ENCODE measurements at places on chromosomes 1 and 21.

GRCh38 chr1:6185635-6186382 is 5.7 kb upstream of the CHD5 start:
- DNase-seq: no peak

DNA sequence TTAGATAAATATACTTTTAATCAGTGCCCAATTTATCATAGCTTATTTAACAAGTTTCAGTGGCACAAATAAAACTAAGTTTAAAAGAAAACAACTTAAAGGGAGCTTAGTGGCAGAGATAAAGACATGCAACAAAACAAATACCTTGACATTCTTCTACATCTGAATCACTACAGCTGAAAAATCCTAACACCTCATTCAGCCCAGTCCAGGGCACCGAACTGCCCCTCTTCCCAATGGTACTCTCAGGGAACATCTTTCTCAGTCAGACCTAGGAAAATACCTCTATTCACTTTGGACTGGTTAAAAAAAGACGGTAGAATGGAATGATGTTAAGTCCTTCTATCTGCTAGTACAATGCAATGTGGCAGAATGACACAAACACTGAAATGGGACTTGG is 8.3 kb downstream of the OTUD7B start:
- DNase-seq: no peak

DNA sequence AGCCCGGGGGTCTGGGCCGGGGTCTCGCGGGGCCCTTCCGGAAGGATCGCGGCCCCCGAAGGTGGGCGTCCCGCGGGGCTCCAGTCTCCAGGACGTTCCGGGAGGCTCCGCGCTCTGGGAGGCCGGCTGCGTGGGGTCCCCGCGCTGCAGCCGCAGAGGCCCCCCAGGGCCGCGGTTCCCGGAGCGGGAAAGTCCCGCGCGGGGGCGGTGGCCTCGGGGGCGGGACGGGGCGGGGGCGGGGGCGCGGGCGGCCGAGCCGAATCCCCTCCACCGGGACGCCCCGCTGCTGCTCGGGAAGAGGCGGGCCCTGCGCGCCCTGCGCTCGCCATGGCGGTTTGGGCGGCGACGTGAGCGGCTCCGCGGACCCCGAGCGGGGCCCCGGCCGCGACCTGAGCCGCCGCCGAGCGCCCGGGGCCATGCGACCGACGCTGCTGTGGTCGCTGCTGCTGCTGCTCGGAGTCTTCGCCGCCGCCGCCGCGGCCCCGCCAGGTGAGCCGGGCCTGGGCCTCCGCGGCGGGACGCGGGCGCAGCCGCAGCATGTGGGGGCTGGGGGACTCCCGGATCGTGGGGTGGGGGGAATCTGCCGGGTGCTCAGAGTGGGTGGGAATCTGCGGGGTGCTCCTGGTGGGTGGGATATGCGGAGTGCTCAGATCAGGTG is at the start of gene IFNGR2:
Gene IFNGR2 (plus strand): TSS at position 286 of the 658 bp plus-strand sequence. CDS start 131 bp downstream, at position 417.
- DNase-seq: peak; percentile 22

GRCh38 chr1:44903011-44903680 is 60.1 kb upstream of the PTCH2 start:
- DNase-seq: no peak

- DNase-seq: no peak
These were observed 111.6 kb downstream of the PLD5 start for GRCh38 chr1:242412921-242413320.

DNA sequence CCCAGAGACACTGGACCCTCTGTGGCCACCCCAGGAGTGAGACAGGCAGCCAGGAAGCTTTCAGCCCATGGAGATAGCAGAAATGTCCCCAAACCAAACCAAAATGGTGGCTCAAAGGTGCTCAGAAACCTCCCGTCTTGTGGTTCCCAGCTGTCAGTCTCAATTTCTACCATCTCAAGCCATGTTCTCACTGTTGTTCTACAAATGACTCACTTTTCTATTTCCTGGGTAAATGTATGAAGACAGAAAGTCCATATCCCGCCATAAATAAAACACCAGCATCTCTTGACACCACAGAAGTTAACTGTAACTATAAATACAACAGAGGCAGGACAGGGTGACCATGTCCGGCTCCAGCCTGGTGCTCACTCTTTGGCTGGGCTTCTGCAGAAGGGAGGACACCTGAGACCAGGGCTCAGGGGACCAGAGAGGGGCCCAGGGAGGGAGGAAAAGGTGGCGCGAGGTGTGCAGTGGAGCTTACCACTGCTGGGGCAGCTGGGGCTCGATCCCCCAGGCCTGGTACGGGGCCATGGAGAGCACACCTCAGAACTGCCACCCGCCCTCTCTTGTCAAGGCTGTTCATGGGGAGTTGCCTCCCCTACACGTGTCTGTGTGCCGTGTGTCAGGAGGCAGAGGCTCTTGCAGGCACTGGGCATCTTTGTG is 43.6 kb downstream of the EPHB2 start:
- DNase-seq: no peak

DNA sequence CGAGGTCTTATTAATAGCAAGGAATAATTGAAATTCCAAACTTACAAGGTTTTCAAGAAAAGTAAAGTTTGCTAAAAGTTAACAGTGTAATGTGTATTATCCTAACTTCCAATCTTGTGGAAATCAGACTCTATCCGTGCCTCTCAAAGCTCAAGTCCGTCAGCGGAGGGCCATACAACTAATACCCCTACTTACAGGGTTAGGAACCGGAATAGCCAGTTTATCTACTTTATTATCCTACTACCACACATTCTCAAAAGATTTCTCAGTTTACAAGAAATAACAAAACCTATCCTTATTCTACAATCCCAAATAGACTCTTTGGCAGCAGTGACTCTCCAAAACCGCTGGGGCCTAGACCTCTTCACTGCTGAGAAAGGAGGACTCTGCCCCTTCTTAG is 457.8 kb downstream of the PTPRC start:
- no peak for DNase-seq

DNA sequence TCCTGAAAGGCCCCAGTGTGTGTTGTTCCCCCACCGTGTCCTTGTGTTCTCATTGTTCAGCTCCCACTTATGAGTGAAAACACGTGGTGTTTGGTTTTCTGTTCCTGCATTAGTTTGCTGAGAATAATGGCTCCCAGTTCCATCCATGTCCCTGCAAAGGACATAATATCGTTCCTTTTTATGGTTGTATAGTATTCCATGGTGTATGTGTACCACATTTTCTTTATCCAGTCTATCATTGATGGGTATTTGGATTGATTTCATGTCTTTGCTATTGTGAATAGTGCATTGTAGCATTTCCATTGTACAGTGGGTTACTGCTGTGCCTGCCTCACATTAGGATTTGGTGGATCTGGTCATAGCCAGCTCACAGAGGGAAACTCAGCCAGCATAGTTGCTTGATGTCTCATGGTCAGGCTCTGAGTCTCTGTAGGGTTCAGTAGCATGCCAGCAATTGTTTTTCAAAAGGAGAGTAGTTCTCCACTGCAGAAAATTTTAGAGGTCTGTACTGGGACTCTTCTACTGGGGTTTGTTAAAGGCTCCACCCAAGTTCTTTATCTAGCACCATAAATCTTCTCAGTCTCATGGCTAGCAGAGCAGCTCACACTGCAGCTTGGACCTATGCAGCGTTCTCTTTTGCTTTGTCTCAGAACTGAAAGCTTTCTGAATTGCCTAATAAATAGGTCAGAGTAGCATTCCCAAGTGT is 41.0 kb downstream of the RUNX3 start:
- no peak for DNase-seq

GRCh38 chr1:7690076-7690475 is 81.0 kb upstream of the VAMP3 start:
- DNase-seq: no peak

- DNase-seq: no peak
These were observed 113.6 kb upstream of the VAMP3 start for GRCh38 chr1:7657287-7658016.

DNA sequence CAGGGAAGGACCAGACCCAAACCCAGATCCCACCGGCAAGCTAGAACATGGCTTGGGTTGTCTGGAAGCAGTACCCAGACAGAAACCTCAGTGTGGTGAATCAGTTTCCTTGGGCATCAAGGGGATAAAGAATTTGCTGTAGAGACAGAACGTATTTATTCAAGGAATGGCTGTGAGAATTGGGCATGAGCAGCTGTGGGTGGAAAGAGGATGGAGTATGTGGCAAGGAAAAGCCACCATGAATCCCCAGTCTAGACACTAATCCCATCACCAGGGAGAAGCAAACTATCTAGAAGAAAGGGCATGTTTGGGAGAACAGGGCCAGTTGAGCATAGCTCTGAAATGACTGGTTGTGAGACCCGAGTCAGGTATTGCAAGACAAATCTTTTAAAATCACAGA is 109.2 kb downstream of the TOMM20 start:
- DNase-seq: no peak

- no peak for DNase-seq
These were observed 59.0 kb downstream of the SLX9 start for GRCh38 chr21:44998621-44999427.

GRCh38 chr1:54548389-54549044 is 489 bp downstream of the ACOT11 start:
- DNase-seq: no peak

DNA sequence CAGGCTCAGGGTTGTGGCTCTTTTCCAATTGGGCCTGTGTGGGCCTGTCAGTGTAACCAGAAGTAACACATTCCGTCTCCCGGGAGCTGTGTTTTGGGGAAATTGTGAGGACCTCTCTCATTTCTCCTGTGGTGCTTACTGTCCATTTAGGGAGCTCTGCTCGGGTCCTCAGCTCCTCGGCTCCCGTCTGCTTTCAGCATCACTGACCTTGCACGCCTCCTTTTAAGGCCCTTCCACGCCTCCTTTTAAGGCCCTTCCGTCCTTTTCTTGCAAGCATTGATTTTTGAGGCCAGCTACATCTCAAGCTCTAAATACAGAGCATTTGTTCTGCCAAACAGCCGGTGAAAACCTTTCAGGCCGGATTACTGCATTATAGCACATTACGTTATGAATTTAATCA is 9.7 kb downstream of the CA6 start:
- no peak for DNase-seq

DNA sequence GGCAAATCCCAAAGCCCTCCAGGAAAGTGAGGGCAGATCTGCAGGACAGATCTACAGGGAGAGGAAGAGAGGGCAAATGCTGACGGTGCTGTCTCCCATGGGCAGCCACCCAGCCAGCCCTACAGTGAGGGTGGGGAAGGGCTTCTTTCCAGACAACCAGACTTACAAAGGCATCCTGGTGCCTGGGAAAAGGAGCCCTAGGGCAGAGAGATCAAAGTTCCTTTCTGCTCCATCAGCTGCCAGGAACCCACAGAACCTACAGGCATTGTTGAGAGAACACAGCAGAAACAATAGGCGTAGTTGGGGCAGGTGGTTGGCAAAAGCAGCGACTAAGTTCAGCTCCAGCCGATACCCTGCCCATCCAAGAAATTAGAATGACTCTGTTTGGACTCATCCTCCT is 332.4 kb downstream of the KCNH1 start:
- no peak for DNase-seq
